D341Med (cell line): ENCODE measurements at places on chromosomes 4 and X.
A peak's percentile ranks its signal among the peaks of the same experiment; 100 is the strongest.

GRCh38 chr4:121155893-121156292 is 8.2 kb downstream of the TNIP3 start:
- DNase-seq: no peak

- DNase-seq: peak; percentile 75
These were observed at the start of gene SORBS2 for GRCh38 chr4:185811509-185812364. Gene SORBS2 (minus strand): TSS chr4:185812194. CDS start chr4:185690571, 121,623 bp downstream.

DNA sequence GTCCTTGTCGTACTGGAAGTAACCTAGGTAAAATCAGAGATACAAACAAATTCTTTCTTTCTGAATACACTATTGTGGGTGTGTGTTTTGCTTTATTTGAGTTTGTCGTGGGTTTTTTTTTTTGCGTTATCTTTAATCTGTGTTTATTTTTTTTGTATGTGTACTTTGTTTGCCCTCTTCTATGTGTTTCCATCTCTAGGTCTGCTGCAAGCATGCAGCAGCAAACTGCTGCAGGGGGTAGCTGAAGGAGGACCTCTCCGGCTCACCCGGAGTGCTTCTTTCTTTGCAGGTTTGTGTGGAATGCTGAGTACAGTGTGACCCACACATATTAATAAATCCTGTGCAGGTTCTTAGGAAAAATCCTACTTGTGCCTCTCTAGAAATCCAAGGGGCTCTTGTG is 64.8 kb downstream of the FNIP2 start:
- DNase-seq: no peak

DNA sequence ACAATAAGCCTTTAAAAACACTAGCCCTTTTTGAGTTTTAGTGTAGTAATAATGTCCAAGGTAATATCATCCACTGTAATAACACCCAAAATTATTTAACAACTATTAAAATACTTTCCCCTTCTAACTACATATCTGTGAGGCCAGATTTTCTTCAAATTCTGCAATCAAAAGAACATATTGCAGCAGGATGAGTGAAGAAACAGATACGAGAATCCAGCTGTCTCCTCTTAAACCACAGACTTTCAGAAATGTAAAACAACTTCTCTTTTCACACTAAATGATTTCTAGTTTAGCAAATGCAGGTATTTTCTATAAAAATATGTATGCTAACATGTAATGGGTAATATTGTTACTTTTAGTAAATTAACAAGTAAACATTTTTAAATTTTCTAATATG is 148.9 kb downstream of the PRDM5 start:
- DNase-seq: no peak

- no peak for DNase-seq
These were observed 71.5 kb downstream of the ACOX3 start for GRCh38 chr4:8368998-8369397.

DNA sequence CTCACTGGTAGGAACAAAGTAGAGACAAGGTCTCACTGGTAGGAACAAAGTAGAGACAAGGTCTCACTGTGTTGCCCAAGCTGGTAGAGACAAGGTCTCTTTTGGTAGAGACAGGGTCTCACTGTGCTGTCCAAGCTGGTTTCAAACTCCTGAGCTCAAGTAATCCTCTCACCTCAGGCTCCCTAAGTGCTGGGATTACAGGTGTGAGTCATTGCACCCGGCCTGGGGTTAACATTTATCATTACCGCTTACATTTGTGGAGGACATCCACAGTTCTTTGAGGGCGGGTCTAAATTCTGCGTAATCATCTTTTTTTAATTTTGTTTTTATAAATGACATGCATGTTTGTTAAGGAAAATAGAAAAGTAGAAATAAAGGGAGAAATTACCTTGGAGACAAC is 12.0 kb downstream of the RAB33B start:
- no peak for DNase-seq

DNA sequence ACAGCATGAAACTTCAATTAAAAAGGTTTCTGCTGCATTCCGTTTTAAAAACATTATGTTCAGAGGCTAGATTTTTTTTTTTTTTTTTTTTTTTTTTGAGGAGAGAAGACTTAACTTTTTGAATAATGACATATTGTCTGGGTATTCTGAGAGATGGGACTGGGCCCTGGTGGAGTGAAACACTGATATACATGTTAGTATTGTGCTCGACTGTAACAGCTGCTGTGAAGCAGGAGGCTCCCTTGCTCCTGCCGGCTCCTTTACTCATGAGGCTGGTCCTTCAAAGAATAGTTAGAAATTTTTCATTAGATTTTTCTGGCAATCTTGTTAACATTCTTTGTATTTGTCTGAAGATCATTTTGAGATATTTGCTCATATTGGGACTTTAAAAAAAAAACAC is 73.3 kb downstream of the TMEM131L start:
- DNase-seq: no peak

DNA sequence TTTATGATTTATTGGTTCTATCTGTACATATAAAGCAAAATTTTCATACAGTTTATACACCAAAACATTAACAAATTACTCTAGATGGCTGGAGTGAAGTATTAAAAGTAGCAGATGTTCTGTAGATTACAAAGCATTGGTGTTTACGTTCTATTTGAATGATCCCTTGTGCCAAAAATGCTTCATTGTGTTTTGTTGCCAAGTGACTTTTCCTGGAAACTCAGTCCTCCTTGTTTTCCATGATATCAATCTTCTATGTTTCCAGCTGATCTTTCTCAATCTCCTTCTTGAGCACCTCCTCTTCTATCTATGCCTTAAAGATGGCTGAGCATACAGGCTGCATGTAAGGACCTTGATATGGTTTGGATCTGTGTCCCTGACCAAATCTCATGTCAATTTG is 263.6 kb upstream of the CTSO start:
- DNase-seq: no peak

DNA sequence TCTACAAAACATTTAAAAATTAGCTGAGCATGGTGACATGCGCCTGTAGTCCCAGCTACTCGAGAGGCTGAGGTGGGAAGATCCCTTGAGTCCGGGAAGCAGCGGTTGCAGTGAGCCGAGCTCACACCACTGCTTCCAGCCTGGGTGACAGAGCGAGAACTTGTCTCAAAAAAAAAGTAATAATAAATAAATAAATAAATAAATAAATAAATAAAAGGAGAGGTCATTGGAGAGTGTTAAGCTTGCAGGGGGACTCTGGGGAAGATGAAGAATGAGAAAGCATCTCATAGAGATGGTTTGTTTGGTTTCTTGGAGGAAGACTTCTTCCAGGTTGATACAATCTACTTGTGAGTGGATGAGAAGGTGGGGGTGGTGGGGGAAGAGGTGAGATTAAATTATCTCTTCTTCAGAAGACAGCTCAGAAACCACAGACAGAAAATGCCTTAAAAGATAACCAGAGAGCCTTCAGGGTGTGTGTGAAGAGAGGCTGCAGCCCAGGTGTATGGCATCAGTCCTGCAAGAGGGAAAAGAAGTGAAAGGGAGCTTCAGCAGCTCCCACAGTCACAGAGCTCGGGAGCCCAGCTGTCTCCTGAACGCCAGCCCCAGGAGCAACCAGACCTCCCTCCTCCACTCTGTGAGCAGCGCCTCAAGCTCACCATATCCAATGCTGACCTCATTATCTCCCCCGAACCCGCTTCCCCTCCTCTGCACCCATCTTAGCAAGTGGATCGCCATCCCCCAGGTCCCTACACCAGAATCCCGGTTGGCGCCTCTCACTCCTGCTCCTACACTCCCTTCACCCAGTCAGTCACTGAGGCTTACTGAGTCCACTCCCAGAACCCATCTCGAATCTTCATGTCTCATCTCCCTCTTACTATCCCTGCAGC is 48.2 kb downstream of the RBM47 start:
- no peak for DNase-seq

DNA sequence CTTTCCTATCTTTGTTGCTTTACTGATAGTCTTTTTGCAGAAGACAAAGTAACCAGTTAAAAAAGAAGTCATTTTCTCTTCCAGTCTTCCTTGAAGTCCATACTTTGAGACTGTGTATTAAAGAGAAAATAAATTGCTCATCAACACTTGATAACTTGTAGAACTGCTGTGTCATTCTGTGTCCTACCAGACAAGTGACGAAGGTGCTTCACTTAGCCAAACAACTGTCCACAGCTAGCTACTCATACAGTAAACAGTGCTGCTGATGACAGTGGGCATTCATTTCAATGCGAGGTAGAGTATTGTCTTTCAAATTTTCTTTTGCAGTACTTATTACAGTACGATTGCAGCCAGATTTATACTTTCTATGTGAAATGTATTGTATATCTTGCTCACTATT is 11.5 kb downstream of the COL25A1 start:
- DNase-seq: no peak

DNA sequence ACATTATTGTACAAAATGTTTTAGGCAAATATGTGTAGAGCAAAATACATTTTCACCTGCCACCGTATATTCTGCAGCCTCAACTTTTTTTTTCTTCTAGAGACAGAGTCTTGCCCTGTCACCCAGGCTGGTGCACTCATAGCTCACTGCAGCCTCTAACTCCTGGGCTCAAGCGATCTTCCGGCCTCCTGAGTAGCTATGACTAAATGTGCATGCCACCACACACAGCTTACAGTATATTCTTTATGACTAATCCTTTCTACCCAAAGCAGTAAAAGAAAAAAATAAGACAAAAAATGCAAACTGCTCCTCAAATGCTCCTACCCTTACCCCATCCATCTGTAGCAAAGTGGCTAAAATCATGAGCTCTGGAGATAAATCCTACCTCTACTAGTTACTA is 426.3 kb downstream of the KCNIP4 start:
- no peak for DNase-seq
